Renal cortex interstitium (tissue), 15 donors: ENCODE measurements at places on chromosomes 2 and 18.

DNA sequence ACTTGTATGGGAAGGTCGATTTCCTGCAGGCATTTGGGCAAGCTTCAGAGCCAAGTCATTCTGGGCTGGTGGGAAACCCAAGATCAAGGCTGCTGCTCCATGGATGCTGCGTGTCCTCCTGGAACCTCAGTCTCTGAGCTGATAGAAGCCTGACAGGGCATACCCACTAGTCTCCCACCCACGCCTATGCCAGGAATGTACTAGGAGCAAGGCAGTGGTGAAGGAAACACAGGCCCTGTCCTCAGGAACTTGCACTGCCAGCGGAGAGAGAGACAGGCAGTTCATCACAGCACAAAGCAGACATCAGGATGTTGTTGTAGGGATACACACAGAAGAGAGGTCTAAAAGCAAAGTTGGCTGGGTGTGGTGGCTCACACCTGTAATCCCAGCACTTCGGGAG, 84.2 kb downstream of the PLB1 start:
- no peak for DNase-seq

- no peak for DNase-seq
Observed at GRCh38 chr2:51511002-51511401, 479.1 kb upstream of the NRXN1 start.

DNA sequence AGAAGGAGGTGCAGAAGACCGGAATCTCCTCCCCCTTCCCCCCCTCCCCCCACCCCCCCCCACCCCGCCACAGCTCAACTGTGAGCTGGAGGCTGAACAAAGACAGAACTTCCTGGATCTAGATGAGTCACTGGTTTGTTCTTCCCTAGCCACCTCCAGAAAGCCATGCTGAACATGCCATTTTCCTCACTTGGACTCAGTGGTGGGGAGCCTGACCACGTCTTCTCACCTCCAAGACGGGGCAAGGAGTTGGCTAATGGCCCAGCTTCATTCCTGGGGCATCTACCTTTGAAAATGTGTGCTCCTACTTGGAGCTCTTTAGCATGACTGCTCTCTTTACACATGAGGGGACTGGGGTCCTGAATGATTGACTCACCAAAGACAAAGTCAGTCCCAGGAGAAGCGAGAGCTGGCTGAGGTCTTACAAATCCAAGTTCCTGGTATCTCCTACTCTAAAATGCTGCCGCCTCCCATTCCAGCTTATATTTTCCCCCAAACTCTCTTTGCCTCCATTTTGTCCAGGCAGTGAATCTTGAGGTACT, 22.6 kb upstream of the FZD5 start:
- DNase-seq, result no peak

DNA sequence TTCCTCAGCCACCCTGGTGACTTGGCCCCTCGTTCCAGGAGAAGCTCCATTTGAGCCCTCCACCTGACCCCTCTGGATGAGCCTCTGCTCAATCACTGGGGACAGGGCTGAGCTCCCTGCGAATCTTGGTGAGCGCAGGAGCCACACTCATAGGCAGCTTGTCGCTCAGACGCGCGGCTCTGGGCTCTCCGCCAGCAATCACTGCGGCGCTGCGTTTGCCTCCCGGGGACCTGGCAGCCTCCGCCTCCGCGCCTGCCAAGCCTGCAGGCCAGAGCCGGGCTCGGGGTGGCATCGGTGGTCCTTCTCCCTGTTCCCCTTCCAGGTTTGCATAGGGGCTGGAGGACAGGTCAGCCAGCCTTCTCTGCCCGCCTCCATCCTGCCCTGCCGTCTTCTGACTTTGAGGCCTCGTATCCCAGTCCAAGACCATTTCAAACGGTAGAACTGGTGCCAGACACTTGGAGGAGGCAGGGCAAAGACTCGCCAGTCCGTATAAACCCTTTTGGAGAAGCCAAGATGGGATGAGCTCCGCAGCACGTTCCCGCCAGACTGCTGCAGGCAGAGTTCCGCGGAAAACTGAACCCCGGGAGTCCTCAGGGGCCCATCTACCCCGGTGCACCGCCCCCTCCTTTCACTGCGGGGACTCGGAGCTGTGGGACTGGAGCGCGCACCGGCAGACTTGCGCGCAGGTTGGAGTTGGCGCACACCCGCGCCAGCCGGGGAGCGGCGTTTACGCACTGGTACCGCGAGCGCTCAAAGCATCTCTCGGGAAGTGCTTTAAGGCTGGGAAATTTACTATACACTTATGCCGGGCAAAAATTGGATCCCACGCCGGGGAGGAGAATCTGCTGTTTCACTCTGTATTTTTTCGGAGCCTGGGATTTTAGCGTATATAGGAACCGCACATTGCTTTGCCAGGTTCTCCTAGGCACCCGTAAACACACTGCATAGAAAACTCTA, 1.1 kb upstream of the TACR1 start:
- DNase-seq, result no peak

DNA sequence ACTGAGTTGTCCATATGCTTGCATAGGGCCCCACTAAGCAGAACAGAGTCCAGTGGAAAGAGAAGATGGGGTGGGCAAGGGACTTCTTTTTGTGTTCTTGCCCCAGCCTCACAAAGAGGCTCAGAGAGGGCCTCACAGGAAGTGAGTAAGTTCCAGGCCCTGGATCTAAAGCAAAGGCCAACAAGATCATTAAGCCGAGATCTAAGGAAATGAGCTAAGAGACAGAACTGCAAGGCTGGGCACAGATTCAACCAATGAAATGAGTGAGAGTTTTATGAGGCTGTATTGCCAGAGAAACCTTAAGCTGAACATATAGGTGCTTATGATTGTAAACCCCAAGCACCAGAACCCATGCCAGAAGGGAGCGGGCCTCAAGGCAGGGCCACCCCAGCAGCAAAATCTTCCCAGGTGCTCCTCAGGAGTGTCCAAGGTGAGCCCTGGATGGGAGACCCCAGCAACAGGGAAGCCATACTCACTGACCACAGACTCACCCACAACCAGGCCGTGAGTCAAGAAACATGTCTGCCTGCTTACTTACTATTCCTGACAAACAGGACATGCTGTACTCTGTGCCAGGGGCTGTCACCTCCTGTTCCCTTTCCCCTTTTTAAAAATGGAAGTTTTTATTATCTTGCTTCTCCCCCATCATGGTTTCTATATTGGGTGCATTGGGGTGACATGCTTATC, 40.2 kb downstream of the SLC14A1 start:
- DNase-seq, result no peak

DNA sequence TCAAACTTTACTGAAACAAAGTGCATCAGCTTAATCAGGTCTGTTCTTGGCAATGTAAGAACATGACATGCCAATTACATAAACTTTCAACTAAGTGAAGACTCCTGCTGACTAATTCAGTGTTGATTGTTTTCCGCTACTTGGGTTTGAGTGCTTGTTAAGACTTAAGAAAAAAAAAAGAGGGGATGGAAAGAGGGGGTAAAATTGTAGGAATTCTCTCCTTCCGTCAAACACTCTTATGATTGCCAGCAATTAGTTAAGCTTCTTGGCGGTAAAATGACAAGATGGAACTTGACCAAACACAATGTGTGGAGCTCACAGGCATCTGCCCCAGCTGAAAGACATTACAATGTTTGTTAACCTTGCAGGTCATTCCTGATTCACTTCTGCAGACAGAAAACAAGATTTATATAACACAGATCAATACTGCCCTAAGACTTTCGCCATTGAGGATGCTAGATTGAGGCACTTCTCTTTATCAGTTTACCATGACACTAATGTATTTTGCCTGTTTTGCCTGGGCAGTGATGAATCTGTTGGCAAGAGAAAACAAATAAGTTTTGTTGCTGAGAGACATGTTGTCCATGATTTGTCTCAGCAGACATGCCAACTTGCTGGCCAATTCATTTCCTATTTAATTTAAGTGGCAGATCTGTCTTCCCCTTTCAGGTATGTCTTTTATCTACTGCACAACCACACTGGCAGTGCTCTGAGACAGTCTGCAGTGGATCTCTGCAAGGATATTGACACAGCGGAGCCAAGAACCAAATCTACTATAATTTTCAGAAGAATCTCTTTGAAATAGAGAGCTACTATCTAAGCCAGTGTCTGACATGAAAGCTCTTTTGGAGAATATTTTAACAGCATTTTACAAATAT, 410.0 kb upstream of the KCNH7 start:
- no peak for DNase-seq

- no peak for DNase-seq
Observed at GRCh38 chr18:69216321-69216720, 184.4 kb upstream of the DOK6 start.

DNA sequence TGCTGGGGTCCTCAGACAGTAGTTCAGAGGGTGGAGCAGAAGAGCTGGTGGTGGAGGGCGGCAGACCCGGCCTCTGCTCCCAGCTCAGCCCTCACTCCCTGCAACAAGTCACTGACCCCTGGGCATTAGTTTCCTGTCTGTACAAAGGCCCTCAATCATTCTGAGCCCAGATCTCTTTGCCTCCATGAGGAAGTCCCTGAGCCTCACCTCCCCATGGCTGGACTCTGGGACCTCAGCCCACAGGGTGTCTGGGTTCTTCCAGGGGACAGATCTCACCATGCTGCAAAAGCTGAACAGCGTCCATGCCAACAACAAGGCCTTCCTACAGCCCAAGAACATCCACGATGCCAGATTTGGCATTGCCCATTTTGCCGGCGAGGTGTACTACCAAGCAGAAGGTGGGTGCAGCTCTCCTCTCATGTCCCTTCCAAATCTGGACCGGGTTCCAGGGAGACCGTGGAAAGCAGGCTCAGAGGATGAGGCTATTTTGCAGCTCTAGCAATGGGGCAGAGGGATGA, 49.1 kb downstream of the MYO7B start:
- DNase-seq, result no peak

- DNase-seq, result no peak
Observed at GRCh38 chr2:98028101-98028561, 32.4 kb upstream of the TMEM131 start.

- DNase-seq, result no peak
Observed at GRCh38 chr2:168790226-168790902, 12.1 kb upstream of the NOSTRIN start.

DNA sequence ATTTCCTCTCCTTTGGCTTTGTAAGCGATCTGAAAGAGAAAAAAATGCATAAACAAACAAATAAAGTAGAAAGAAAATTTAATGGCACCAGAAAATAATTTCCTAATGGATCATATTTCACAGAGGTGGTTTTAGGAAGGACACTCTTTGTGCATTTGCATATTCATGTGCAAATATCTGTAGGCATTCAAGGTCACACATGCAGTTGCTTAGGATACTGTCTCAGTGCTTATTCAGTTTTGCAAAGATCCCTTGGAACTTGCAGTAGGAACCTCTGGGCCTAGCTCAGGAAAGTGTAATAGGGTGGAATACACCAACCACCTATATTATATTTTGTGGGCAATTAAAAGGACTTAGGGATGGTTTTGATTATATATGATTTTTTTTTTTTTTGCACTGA, 54.3 kb downstream of the NEB start:
- DNase-seq, result no peak

GRCh38 chr2:233252227-233252626, 754 bp downstream of the ATG16L1 start:
- no peak for DNase-seq

GRCh38 chr2:20504174-20504573, 57.3 kb downstream of the RHOB start:
- no peak for DNase-seq

DNA sequence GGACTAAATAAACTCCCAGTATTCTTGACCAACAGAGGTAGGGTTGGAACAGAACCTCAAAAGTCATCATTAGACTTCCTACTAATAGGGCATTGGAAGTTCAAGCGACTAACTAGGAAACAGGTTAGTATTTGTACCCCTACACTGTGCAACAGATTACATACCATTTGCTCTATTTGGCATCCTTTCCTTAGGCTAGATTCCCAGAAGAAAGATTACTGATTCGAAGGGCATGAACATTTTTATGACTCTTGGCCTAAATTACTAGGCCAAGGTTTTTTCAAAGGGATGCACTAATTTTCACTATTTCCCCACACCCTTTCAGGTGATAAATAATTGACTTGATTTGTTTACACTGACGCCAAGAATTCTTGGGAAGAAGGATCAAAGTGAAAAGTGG, 104.8 kb upstream of the CYP1B1 start:
- DNase-seq, result no peak

DNA sequence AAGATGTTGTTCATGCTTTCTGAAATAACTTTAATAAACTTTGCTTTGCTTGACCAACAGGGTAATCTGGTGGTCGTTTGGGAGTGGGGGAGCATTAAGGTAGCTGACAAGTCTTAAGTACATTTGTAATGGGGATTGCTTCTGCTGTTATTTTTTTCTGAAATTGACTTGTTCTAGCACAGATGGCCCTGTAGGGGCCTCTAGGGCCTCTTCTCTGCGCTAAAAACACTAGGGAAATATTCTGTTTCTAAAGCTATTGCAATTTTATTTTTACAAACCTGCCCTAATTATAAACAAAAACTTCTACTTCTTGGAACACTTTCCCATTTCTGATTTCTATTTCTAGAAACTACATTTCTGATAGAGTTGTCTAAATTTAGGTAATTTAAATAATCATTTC, 191.3 kb upstream of the KCNJ3 start:
- no peak for DNase-seq

GRCh38 chr2:97743913-97744312, 30.5 kb downstream of the ZAP70 start:
- DNase-seq, result no peak
